ENCODE measurements at places on chromosomes 16 and 17.
A peak's percentile ranks its signal among the peaks of the same experiment; 100 is the strongest.

- DNase-seq, result no peak
These were observed 88.5 kb downstream of the CLEC16A start for GRCh38 chr16:11032922-11033291.

- no peak for DNase-seq
These were observed 23.1 kb downstream of the MPHOSPH6 start for GRCh38 chr16:82146957-82147356.

DNA sequence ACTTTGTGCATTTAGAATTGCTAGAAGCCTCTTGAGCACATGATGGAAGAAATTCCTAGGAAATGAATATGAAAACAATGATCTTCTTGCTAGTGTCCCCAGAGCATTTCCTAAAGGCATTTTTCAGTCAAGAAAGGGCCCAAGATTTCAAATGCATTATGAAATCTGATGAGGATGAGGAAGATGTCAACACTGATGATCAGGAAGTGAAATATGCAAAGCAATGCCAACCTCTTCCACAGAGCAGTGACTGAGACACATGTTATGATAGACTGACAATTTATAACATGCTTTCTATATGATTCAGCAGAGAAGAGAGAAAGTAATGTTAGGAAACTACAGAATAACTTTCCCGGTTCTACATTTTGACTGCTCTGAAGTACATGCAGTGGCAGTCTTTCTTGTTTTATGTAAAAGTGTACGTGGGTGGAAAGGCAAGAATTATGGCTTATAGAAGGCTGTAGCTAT is 859.1 kb upstream of the GOT2 start:
- DNase-seq, result peak; percentile 50

- DNase-seq, result no peak
These were observed 1.1 kb upstream of the SMTNL2 start for GRCh38 chr17:4583206-4583605.

DNA sequence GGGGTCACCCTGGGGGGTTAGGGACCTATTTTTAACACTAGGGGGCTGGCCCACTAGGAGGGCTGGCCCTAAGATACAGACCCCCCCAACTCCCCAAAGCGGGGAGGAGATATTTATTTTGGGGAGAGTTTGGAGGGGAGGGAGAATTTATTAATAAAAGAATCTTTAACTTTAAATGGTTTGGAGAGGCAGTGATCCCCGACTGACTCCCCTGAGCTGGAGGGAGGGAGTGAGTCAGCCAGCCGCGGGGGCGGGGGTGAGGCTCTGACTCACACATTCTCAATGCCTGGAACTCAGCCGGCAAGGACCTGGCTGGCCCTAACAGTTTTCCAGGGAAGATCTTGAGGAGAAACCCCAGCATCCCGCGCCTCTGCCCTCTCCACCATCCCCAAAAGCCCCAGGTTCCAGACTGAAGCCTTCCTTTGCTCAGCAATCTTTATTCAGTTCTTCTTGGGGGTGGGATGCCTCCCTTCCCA is 1.5 kb downstream of the HCFC1R1 start:
- peak; percentile 97 for DNase-seq

DNA sequence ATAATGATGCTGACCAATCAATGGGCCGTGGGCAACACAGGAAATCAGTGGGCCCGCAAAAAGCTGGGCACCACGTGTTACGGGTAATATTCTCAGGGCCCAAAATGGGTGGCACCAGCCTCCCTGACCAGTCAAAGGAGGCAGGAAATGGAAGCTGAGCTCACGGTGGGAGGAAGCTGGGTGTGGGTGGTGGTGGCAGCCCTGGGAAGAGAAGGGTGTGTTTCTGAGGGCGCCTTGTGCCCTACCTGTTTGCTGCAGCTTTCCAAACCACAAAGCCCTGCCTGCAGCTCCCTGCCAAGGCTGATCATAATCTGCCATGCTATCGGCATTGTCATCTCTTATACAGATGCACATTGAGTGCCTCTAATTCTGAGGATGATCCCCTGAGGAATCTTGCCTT is 457.9 kb downstream of the SLC39A11 start:
- DNase-seq, result peak; percentile 35

GRCh38 chr16:69313469-69313868 is 2.3 kb downstream of the VPS4A start:
- no peak for DNase-seq

GRCh38 chr17:45380046-45380765 is 52.5 kb downstream of the ARHGAP27 start:
- DNase-seq, result no peak

DNA sequence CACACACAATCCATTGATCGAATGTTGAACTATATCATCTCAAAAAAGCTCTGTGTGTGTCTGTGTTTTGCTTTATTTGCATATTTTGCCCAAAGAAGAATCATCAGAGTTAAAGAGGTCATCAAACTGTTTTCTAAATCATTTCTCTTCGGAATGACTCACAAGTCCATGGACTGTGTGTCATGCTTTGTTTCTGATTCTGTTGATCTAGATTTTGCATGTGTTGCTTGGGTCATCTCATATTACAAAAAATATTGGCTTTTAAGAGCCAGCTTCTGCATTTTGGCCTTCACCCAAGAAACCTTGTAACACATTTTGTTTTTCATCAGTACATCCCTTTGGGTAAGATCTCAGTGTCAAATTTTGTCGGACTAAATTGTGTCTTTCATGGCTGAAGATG is 471.2 kb upstream of the HSBP1 start:
- peak; percentile 89 for DNase-seq

DNA sequence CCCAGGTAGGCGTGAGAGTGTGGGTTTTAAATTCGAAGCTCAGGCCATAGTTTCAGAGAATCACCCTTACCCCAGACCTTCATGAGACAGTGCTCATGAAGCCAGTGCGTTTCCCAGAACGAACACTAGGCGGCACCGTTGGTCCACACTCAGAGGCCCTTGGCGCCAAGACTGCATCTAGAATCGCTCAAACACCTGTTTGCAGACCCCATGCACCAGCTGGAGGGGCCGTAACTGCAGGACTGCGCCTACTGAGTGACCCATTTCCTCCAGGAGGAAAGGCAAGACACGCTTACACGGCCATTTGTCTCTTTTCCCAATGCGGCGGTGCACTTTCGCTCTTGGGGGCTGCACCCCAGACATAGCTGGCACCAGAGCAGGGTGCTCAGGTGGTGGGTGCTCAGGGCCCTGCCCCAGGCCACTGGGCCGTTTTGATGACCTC is 34.0 kb downstream of the ADGRG5 start:
- DNase-seq, result peak; percentile 73

GRCh38 chr17:9200699-9201359 is 179.5 kb downstream of the NTN1 start:
- no peak for DNase-seq

GRCh38 chr16:3677994-3678393 is 23.5 kb downstream of the DNASE1 start:
- no peak for DNase-seq

DNA sequence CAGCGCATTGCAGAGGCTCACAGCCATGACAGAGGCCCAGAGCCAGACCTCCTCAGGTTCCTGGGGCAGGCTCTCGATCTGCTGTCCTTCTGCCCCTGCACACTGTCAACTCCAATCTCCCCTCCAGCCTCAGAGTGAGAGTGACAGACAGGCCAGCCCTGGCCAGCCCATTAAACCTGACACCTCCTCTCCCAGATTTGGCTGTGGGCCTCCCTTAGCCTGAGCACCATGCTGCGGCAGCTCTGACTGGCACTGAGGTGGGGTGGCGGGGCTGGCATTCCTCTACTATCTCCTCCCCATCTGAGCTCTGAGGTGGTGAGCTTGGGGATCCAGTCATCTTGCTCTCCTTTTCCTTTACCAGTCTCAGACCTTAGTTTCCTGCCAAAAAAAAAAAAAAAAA is 15.5 kb upstream of the C1QL1 start:
- DNase-seq, result no peak

Data from MCF 10A (cell line).